ENCODE measurements at places on chromosomes 7 and 10.

DNA sequence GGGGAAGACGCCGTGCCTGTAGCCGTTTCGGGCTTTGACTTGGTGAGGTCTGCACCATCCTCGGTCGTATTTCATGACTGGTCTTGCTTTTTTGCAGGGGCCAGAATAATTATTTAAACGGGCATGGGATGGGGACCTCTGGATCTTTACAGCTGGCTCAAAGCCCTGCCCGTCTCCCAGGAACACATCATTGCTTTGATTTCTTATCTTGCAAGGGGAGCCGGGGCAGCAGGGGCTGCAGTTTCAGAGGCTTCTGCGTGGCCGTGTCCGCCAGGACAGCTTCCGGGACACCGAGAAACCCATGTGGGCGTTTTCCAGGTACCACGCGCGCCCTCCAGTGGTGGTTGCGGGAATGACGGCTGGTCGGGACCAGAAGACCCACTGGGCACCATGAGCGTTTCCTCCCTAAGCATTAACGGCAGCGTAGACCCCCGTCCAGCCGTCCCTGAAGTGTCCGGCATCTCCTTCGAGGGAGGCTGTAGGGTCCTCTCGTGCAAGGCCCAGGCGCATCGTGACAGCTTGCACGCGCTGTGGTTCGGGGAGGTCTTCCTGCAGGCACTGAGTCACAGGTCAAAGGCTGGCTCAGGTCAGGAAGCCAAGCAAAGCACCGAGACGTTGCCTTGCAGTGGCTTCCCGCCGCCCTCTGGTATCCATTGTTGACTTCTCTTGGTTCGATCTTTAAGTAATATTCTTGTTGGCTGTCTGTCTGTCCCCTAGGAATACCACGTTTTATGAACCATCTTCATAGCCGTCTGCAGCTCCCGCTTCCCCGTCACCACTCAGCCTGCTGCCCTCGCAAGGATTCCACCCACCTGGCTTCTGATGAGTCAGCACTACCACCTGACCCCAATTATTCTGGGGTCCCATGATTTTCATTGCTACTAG is 16.2 kb upstream of the ZFAND2A start:
- DNase-seq, result peak; percentile 60

- DNase-seq, result no peak
Measured at GRCh38 chr7:148914208-148914777, 30.2 kb upstream of the EZH2 start.

DNA sequence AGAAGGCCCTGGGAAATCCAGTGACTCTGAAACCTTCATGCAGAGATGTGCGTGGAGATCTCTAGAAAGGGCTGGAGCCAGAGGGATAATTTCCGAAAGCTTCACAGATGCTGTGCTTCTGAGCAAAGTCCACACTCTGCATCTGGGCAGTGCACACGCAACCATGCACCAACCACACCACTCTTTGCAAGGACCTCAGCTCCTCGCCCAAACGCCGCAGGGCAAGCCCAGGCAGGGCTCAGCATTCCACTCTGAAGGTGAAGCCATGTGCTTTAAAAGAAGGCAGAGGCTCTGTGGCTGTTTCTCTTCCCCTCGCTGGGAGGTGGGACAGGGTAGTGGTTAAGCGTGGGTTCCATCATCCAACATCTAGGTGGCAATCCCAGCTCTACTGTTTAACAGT is 48.4 kb downstream of the ASB13 start:
- no peak for DNase-seq

DNA sequence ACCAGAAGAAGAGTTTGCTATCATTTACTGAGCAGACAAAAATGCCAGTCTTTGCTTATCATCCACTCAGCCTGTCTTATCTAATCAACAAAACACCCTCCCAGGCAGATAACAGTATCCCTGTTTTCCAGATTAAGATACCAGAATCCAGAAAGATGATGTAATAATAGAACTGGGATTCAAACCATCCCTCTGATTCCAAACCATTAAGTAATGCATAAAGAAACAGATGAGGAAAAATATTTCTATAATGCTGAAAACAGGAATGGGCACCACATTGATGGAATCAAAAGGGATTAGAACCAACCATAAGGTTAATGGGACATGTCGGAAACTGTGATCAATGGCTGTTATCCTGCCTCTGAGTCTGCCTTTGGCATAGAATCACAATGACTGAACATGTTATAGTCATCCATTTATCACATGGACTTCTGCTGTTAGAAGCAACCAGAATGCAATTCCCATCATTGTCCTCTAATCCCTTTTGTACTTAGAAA is 92.1 kb upstream of the RSU1 start:
- no peak for DNase-seq

DNA sequence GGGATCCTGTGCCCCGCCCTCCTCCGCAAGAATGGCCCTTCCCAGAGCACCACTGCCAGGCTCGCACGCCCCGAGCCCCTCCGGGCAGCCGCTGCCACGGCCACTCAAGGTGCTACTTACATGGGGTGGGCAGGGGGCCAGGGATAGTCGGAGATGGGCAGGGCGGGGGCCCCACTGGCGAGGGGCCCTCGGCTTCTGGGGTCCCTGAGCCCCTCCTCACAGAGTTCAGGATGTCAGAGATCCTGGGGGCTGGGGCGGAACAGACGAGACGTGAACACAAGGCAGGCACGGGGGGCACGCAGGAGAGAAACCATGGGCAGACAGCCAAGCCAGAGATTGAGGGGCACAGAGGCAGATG is 25.6 kb downstream of the YKT6 start:
- DNase-seq, result no peak

DNA sequence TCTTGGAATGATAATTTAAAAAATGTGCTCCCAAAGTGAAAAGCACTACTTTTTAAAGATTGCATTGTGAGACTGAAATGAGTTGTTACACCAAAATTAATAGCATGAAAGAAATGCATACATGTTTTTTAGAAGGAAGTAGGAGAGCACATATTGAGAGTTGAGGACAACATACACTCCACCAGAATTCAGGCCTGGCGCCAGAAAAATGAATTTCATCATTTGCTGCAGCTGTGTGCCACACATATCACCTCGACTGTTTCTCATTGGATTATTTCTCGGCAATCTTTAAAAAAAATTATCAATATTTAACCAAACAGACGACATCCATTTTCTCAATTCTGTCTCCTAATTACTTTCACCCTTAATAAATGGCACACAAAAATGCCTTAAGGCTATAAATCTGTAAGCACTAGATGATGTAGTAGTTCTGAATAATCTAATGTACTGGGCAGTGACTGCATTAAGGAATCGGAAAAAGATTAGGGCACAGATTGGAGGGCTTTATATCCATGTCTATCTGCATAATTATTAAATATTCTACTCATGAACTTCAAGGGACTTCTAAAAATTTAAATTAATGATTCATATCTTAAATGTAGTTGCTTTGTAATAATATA is 590.4 kb downstream of the NXPH1 start:
- DNase-seq, result no peak

- DNase-seq, result no peak
Measured at GRCh38 chr10:79355420-79356017, 8.2 kb downstream of the PPIF start.

DNA sequence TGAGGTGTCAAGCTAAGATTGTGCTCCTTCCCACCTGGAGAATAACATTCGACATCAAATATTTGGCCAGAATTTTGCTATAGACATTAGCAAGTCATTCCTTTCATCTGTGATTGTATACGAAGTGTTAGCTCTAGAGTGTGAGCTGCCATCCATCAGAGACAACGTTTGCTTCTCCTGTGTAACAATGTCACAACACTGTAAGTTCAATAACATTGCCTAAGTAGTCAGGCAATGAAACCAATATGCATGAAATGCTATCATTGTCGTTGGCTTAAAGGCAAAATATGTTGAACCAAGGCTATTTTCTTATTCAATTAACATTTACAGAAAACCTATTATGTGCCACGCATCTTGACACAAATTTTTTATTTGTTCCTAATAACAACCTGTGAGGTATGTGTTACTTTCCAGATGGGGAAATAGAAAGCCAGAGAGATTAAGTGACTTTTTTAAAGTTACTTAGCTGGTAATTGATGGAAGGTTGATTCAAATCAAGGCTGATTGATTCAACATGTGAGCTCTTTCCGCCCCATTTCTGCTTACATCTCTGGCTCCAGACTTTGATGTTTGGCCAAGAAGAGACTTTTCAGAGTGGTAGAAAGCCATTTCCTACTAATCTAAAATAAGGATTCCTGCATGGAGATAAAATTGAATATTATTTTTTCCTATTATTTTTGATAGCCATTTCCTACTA is 32.0 kb downstream of the BET1 start:
- no peak for DNase-seq

GRCh38 chr7:150942001-150942590 is 36.0 kb downstream of the KCNH2 start:
- no peak for DNase-seq

DNA sequence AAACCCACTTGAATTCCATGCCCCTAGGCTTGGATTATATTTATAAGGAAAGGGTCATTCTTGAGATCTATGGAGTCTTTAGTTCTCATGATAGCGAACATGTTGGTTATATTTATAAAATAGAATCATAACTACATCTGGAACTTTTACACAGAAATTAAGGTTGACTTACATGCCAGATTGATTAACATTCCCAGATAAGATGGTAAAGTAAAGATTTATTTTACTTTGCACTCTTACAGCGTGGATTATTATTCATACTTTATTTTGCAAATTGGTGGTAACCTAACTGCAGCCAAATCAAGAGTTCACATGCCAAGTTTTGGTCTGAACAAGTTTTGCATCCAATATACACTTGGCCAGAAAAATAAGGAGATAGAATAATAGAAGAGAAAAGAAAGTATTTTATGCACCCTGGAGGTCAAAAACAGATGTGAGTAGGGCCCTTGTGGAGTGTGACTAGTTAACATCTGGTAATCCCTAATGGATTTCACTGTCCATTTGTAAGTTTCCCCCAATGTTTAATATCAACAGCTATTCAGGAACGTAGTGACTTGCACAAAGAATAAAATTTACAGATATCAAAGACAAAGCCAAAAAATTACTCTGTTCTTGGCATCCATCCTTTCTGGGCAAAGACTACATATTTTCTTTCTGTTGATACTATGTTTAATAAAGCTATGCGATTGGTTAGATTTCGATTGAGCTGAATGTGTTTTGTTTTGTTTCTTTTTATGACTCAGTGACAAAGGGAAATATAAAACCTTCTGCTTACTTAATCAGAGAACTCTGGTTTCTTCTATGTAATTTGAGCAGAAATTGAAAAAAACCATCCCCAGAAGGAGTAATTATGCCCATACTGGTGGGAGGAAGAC is 10.1 kb upstream of the TMEM26 start:
- no peak for DNase-seq

DNA sequence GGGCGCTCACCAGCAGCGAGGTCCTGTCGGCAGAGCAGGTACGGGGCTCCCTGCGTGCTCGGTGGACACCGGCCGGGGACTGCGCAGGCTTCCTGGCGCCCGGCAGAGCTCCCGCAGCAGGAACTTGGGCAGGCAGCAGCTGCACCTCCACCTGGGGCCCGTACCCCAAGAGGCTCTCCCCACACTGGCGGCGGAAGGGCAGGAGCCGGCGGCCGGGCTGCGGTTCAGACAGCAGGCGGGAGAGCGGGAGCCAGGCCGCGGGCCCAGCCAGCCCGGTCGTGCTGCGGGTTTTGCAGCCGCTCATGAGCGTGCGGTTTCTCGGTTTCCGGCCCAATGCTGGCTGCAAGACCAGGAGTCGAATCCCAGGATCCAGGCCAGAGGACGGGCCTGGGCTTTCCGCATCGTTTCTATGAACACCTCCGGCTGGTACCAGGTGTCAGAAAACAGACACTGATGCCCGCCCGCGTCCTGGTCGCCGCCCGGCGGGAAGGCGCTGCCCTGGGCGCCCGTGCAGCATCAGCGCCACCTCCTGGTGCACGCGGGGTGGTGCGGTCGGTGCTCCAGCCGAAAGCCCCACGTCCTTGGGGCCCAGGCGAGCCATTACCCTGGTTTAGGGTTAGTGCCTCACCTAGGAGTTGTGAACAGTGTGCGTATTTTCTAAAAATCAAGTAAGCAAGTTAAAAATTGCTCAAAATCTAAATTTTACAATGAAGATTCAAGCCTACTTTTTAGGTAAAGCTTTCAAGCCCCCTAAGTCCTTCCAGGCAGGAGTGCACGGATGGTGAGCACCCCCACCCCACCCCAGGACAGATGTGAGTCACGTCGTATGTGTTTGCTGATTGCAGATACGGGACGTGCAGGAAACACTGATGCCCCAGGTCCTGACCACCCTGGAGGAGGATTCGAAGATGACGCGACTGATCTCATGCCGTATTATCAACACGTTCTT is 47.4 kb upstream of the PRKAR1B start:
- DNase-seq, result peak; percentile 15

GRCh38 chr7:129630341-129630740 is 18.8 kb downstream of the NRF1 start:
- no peak for DNase-seq

DNA sequence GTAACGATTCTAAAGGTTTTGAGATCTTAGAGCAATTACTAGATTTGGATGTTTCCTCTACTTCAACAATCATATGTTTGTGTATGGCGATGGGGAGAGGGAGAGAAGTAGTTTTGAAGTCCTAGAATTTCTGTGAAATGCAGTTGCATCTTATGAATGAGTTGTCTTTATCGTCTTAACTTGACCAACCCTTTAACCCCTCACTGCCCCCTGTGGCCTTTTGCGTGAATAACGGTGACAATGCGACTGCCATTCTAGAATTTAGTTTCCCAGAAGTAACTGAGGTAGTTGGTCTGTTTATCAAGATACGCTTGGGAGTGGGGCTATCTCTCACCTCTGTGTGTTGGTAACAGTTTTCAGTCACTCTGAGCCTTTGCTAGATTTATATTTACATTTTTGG is 204.6 kb downstream of the HDAC9 start:
- no peak for DNase-seq

- DNase-seq, result no peak
Measured at GRCh38 chr10:78805176-78805575, 263.6 kb upstream of the ZMIZ1 start.

DNA sequence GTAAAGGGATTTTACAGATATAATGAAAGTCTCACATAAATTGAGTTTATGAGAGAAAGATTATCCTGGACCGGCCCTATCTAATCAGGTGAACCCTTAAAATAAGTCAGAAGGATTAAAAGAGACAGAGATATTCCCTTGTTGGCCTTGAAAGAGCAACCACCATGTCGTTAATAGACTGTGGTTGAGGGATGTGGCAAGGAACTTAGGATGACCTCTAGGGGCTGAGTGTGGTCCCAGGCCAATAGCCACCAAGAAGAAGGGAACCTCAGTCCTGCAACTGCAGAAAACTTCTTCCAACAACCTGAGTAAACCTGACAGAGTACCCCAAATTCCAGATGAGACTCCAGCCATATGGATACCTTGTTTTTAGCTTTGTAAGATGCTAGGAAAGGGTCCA is 121.5 kb downstream of the POLR1F start:
- DNase-seq, result no peak

DNA sequence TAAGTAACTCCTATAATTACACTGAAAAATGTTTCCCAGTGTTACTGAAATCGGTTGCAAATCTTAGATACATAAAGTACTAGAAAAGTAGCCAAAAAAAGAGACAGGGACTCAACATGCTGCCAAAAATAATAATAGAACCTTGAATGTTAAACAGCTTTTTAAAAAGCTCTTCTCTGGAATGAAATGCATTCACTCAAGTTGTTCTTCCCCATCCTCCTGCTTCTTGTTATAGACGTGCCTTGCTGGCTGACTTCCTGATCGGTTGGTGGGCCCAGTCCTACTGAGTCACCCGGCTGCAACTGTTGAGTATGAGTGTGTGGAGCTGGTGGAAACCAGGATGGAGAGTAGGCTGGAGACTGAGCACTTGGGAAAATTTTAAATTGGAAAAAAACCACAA is 30.6 kb upstream of the RAPGEF5 start:
- DNase-seq, result no peak

- no peak for DNase-seq
Measured at GRCh38 chr7:134724606-134725005, 54.8 kb upstream of the CALD1 start.

GRCh38 chr7:8109196-8110022 is 140.8 kb downstream of the GLCCI1 start:
- no peak for DNase-seq
